ENCODE measurements at places on chromosomes 3 and 15.

DNA sequence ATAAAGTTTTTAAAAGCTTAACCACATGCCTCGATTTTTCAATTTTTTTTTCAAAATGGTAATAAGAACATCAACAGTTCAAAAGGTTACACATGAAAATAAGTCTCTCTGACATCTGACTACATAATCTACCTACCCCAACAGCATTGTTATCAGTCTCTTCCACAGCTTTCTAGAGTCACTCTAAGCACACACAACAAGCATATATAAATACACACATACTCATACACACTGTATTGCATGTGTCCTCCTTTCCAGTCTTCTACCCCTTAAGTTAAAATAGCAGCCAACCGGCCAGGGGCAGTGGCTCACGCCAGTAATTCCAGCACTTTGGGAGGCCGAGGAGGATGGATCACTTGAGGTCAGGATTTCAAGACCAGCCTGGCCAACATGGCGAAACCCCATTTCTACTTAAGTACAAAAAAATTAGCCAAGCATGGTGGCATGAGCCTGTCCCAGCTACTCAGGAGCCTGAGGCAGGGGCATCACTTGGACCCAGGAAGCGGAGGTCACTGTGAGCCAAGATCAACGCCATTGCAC is 12.2 kb downstream of the TBL1XR1 start:
- DNase-seq: no peak
- H3K4me1 ChIP-seq: peaks cover 70% of the 10 kb centered on the region
- peaks cover 34% of the 10 kb centered on the region for H3K36me3 ChIP-seq

DNA sequence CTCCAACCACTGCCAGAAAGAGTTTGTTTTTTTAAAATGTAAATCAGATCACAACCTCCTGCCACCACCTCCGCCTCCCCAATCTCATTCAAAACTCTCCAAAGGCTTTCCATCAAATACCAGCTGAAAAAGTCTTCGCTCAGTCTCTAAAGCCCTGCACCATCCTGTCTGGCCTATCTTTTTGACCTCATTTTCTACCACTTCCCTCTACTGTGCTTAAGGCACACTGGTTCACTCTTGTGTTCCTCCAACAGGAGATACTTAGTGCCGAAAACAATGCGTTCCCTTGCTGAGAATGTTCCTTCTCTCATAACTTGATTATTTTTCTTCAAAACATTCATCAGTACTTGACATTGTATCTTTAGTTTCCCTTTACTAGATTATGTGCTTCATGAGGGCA is 3.5 kb downstream of the BTBD1 start:
- DNase-seq: no peak
- H3K4me1 ChIP-seq: peaks cover 18% of the 10 kb centered on the region
- no peaks in the 10 kb centered on the region for H3K27me3 ChIP-seq
- H3K27ac ChIP-seq: no peak overlapping the region

DNA sequence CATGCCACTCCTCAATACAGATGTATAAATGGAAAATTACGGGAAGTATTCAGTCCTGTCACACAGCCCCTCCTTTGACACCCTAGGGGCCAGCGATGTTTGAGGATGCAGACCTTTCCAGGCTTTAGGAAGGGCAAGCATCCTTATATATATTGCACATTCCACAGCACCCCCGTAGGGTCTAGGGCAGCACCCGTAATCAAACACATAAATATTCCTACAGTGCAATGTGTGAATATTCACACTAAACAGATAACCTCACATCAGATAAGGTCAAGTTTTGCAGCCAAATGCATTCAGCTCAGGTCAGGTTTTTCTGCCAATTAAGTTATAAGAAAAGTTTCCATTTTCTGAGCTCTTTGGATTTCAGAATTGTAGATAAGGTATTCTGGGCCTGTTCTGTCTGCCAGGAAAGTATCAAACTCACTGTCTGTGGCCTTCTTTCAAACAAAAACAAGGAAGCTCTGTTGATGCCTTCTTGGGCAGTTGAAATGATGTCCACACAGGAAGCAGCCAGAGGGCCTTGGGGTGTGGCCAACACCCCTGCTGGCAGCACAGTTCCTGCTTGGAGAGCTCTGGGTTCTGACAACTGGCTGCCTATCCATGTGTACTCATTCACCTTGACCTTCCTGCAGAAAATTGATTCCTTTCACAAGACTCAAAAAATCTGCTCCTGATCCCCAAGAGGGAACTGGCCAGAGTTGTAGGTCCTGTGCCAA is 427.0 kb downstream of the NTRK3 start:
- no peak overlapping the region for H3K4me3 ChIP-seq
- H3K36me3 ChIP-seq: no peaks in the 10 kb centered on the region
- no peaks in the 10 kb centered on the region for H3K27me3 ChIP-seq
- DNase-seq: no peak
- no peak overlapping the region for H3K27ac ChIP-seq

DNA sequence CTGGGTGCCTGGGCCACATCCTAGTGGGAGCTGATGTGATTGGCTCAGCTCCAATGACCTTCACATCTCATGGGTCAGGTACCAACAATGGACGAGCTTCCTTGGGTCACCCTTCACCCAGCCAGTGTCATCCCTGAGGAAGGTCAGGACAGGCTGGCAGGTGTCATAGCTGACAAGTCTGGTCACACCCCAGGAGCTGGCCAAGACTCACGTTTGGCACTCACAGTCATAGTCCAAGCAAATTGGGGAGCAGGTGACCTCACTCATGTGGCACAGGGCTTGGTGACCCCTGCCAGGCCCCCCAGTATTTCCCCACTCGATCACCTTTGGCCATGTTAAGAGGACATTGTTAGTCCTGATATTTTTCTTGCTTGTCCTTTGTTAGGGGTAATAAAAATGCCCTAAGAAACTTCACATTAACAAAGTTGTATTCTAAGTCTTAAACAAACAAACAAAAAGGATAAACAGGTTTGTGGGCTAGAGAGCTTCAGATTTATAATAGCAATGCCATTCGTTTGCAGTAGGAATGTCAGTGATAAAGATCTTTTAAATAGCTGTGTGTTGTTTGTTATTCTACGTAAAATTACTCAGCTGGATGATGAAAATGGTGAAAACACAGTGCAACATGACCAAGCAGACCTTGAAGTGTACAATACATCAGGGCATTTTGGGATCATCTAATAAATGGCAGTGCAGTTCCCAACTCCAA is 79.5 kb upstream of the POMGNT2 start:
- no peaks in the 10 kb centered on the region for H3K36me3 ChIP-seq
- no peak for DNase-seq
- H3K27ac ChIP-seq: no peak overlapping the region
- H3K27me3 ChIP-seq: no peaks in the 10 kb centered on the region
- H3K4me1 ChIP-seq: peaks cover 30% of the 10 kb centered on the region
- H3K4me3 ChIP-seq: no peak overlapping the region

GRCh38 chr3:61811652-61812051 is 250.3 kb downstream of the PTPRG start:
- no peaks in the 10 kb centered on the region for H3K36me3 ChIP-seq
- H3K4me3 ChIP-seq: no peak overlapping the region
- DNase-seq: no peak
- no peaks in the 10 kb centered on the region for H3K27me3 ChIP-seq

DNA sequence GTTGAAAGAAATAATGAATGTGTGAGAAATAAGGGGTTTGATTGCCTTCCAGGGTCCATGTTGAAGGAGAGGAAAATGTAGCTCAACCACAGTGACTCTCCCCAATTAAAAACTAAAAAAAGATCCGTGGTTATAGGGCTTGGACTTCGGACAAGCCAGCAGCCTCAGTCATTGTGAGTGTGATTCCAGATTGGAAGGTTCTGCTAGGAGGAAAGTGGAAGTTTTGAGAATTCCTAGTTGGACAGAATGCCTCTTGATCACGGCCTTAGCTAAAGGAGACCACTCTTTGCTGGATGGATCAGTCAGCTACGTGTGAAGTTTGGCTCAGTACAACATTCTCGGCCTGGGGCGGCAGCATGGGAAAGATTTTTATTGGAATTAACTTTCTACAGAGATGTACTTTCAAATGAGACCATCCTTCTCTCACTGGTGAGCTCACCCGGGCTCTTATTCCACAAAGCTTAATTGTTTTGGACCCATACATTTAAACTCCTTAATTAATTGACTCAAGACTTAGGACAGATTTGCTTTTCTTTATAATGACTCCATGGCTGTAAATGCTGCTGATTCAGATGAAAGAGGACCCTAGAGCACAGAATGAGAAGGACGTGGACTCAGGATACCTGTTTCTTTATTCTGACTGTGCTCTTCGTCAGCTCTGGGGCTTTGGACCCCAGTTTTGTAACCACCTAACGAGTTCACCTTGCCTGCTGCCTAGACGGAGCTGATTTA is 27.5 kb downstream of the FLNB start:
- DNase-seq: no peak
- H3K36me3 ChIP-seq: no peaks in the 10 kb centered on the region
- peak overlapping the region; percentile 42 for H3K4me3 ChIP-seq
- no peaks in the 10 kb centered on the region for H3K27me3 ChIP-seq
- H3K27ac ChIP-seq: peak overlapping the region; percentile 82

DNA sequence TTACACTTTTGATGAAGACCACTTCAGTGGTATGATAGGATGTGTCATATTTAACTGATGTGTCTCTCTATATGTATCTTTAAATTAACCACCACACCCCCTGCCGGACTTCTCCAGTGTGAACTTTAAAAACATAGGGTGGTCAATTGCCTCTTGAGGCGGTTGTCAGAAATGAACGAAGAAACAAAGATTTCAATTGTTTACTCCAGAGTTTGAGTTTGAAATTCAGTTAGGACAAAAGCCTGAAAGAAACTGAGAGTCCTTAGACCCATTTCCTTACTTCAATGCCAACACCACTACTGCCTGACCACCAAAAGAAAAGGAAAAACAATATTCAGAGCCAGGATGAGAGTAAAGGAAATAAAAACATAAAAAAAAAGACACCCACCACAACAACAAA is 40.2 kb downstream of the VGLL3 start:
- no peak overlapping the region for H3K4me3 ChIP-seq
- DNase-seq: no peak
- H3K4me1 ChIP-seq: no peaks in the 10 kb centered on the region
- no peaks in the 10 kb centered on the region for H3K27me3 ChIP-seq
- H3K36me3 ChIP-seq: no peaks in the 10 kb centered on the region
- H3K27ac ChIP-seq: no peak overlapping the region

GRCh38 chr15:26996250-26996649 is 25.3 kb downstream of the GABRG3 start:
- no peaks in the 10 kb centered on the region for H3K4me1 ChIP-seq
- no peak for DNase-seq
- H3K27ac ChIP-seq: no peak overlapping the region
- H3K4me3 ChIP-seq: no peak overlapping the region
- no peaks in the 10 kb centered on the region for H3K27me3 ChIP-seq

DNA sequence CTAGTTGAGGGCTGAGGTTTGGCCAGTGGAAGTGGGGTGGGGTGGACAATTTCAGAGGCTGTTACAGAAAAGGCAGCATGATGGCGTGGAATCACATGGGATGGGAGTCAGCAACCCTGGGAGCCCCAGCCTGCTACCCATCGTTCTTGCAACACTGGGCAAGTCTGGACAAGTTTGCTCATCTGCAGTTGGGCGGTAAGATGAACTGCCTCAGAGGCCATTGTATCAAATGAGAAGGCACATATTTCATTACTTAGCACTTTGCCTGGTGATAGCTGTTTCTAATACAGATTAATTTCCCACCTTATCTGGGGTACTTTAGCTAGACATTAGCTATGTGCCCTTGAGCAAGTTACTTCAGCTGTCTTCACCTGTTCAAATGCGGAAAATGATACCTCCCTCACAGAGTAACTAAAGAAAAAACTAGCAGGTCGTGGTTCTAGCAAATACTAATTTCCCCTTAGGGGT is 248.9 kb downstream of the THSD4 start:
- peaks cover 4% of the 10 kb centered on the region for H3K27me3 ChIP-seq
- no peaks in the 10 kb centered on the region for H3K36me3 ChIP-seq
- no peak overlapping the region for H3K4me3 ChIP-seq
- no peak for DNase-seq
- H3K27ac ChIP-seq: no peak overlapping the region

GRCh38 chr3:148006508-148006907 is 597.3 kb downstream of the ZIC1 start:
- DNase-seq: no peak

GRCh38 chr15:36925049-36925448 is 175.3 kb downstream of the MEIS2 start:
- H3K27me3 ChIP-seq: peaks cover 8% of the 10 kb centered on the region
- H3K27ac ChIP-seq: no peak overlapping the region
- DNase-seq: no peak
- H3K4me1 ChIP-seq: no peaks in the 10 kb centered on the region

DNA sequence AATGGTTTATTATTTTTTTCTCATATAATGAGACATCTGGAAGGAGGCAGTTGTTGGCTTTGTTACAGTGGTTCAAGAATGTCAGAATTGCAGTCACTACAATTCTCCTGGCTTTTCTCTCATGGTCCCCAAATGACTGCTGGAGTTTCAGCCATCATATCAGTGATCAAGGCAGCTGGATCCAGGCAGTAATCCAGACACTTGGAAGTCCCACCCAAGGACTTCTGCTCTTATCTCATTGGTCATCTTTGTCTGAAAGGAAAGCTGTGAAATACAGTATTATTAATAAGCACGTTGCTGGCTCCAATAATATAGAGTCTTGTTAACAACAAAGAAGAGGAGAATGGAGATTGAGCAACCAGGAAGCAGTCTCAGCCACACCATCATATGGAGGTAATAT is 22.9 kb upstream of the MED12L start:
- no peaks in the 10 kb centered on the region for H3K36me3 ChIP-seq
- H3K27me3 ChIP-seq: peaks cover 18% of the 10 kb centered on the region
- H3K4me1 ChIP-seq: no peaks in the 10 kb centered on the region
- no peak for DNase-seq

- H3K4me3 ChIP-seq: peak overlapping the region; percentile 41
- peaks cover 64% of the 10 kb centered on the region for H3K27me3 ChIP-seq
- no peak for DNase-seq
- H3K4me1 ChIP-seq: peaks cover 13% of the 10 kb centered on the region
- H3K27ac ChIP-seq: no peak overlapping the region
- no peaks in the 10 kb centered on the region for H3K36me3 ChIP-seq
Measured at GRCh38 chr3:194315965-194316361, 35.2 kb downstream of the CPN2 start.

GRCh38 chr3:24591661-24592555 is 97.3 kb upstream of the THRB start:
- H3K36me3 ChIP-seq: no peaks in the 10 kb centered on the region
- DNase-seq: no peak
- no peak overlapping the region for H3K4me3 ChIP-seq
- H3K27ac ChIP-seq: no peak overlapping the region

GRCh38 chr15:31081588-31082250 is 19.8 kb downstream of the TRPM1 start:
- peaks cover 4% of the 10 kb centered on the region for H3K4me1 ChIP-seq
- no peak overlapping the region for H3K27ac ChIP-seq
- peaks cover 39% of the 10 kb centered on the region for H3K27me3 ChIP-seq
- DNase-seq: no peak

- DNase-seq: no peak
- no peak overlapping the region for H3K4me3 ChIP-seq
- peaks cover under 1% of the 10 kb centered on the region for H3K27me3 ChIP-seq
- H3K36me3 ChIP-seq: no peaks in the 10 kb centered on the region
- H3K4me1 ChIP-seq: peaks cover 18% of the 10 kb centered on the region
- H3K27ac ChIP-seq: no peak overlapping the region
Measured at GRCh38 chr3:156648086-156648485, 26.3 kb upstream of the TIPARP start.

Data from activated T-cell treated with anti-CD3 and anti-CD28 coated beads, Interleukin-2, amount 50 U/mL, for 24 hours (primary cell).